ENCODE measurements at places on chromosomes 4 and X.

GRCh38 chr4:173524218-173525117 is 5.6 kb downstream of the HAND2 start:
- no peak for DNase-seq

GRCh38 chrX:23251043-23251442 is 83.6 kb upstream of the PTCHD1 start:
- DNase-seq: no peak

DNA sequence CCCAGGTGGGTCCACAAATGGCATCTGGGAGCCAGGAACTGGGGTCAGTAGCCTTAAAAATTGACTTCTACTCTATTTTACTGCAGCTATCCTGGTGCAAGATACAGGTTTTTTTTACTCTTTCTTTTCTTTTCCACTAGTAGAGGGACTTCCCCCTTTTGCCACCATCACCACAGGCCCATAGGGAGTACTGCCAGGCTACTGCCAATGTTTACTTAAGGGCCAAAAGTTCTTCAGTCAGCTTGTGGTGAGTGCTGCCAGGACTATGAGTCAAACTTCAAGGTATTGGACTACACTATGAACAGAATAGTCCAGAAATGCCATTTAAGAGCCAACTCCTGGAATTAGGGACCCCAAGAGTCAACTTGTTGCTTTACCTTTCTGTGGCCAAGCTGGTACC is 94.7 kb downstream of the EDA2R start:
- DNase-seq: no peak

GRCh38 chrX:94871640-94872039 is 1197.6 kb downstream of the FAM133A start:
- no peak for DNase-seq

- no peak for DNase-seq
Observed at GRCh38 chr4:163107754-163108153, 58.9 kb downstream of the NAF1 start.

GRCh38 chrX:68941385-68941952 is 112.6 kb downstream of the EFNB1 start:
- DNase-seq: no peak

DNA sequence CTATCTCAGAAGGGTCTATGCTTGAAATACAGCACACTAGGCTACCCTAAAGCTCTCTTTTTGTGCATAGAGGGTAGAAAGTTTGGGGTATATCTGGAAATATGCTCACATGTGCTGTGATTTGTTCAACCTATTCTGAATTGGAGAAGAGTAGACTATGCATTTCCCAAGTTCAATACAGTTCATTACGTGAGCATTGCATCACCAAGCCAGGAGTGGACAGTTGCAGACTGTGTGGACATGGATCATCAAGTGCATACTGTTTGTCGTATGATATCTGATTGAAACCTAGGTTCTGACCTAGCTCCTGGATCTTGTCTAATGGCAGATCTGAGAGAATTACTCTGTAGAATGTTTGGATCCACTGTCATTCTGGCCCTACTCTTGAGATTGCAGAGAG is 161.1 kb downstream of the FRAS1 start:
- no peak for DNase-seq

- DNase-seq: no peak
Observed at GRCh38 chrX:15566244-15566643, 34.5 kb downstream of the ACE2 start.

GRCh38 chrX:2536141-2536540 is 35.4 kb upstream of the DHRSX start:
- DNase-seq: no peak

- no peak for DNase-seq
Observed at GRCh38 chrX:111519215-111519614, 7.8 kb downstream of the SERTM2 start.
